ENCODE measurements at places on chromosomes 2 and 18.

- no peak for DNase-seq
These were observed 47.4 kb upstream of the SLC1A4 start for GRCh38 chr2:64941801-64942200.

- no peak for DNase-seq
These were observed 52.5 kb downstream of the CDH2 start for GRCh38 chr18:28124131-28125029.

DNA sequence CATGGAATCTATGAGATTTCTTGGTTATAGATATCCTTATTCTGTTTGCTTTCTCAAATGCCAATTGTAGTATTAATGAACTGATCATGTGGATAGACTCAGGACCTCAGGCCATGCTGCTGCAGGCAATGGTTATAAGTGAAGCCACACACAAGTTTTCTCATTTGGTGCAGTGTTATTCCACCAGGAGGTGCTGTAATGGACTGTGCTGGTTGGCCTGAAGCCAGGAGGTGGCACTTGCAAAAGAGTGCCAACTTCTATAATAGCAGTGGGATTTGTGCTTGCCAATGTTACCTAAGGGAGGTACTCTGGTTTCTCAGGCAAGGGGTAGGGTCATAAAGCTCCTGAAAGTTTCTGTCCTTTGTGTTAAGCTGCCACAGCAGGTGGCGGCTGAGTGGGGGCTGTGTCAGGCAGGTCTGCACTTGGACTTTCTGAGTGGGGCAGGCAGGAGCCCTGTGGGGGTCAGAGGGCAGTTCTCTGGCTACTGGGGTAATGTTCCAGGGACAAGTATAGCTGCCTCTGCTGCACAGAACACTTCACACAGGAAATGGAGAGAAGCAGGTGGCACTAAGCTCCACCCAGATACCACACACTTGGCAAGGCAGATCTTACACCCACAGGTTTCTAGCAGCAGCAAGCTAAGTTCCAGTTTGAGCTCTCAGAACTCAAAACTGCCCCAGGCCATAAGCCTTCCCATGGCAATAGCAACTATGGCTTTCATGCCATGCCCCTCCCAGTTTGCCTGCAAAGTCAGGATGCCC, 352.6 kb upstream of the CWC22 start:
- no peak for DNase-seq

- DNase-seq = no peak
These were observed 140.2 kb downstream of the DDX1 start for GRCh38 chr2:15731889-15732271.

DNA sequence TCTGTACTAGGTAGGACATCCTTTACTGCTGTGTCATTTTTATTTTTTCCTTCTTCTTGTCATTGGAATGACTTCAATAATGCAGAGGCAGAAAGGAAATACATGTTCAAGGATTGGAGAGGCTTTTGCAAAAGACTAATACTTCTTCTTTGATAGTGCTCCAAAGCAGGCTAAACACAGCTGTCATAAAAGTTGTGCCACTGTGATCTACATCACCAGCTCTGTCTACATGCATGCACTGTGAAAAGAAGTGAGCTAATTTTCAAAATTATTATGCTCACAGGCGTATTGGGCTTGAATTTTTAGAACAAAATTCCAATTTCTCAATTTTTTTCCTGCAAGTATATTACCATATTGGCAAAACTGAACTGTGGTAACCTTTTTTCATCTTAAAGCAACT, 37.5 kb upstream of the CALCRL start:
- no peak for DNase-seq

- no peak for DNase-seq
These were observed 5.0 kb downstream of the CXCR2 start for GRCh38 chr2:218130822-218131221.
